Pulmonary artery endothelial cell (primary cell): ENCODE measurements at places on chromosomes 3 and 15.

DNA sequence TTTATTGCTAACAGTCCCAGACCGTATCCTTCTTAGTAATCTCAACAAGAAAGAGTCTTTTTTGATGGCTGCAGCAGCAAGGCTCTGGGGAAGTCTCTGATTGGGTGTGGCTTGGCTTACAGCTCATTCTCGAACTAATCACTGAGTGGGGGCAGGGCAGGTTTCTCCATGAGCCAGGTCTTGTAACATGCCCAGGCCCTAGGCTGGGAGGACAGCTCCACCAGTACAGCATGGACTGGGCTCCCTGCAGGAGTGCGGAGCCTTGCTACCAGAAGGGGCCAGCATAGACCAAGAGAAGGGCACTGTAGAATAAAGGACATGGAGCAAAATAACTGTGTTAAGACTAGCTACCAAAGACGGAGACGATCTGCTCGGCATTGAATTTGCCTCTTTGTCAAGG is 7.2 kb downstream of the CD276 start:
- DNase-seq: no peak

DNA sequence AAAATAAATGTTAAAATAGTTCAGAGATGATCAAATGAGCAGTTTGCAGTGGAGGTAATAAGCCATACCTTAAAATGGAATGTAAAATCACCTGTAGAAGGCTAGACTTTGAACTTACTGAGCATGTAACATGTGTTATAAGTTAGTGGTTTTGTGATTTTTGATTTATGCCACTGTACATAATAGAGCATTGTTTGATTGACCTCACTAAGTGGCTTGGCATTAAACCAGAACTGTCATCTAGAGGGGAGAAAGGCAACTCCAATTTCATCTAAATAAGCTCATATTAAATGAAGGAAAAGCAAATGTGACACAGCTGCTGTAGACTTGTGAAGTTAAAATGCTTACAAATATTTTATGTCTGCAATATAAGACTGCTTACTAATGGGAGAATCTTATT is 387.9 kb downstream of the ZIC1 start:
- DNase-seq: no peak

DNA sequence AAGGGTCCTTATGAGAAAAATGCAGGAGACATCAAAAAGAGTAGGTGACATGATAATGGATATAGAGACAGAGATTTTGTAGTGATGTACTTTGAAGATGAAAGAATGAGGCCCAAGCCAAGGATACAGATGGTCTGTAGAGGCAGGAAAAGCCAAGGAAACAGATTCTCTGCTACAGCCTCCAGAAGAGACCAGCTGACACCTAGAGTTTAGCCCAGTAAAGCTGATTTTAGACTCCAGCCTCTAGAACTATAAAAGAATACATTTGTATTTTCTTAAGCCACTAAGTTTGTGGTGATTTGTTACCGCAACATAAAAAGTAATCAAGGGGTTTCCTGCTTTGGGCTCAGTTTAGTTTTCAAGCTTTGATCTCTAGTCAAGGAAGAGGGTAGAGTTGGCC is 64.8 kb downstream of the STRIT1 start:
- DNase-seq: no peak

- no peak for DNase-seq
Observed at GRCh38 chr15:25939122-25939521, 76.0 kb upstream of the ATP10A start.

DNA sequence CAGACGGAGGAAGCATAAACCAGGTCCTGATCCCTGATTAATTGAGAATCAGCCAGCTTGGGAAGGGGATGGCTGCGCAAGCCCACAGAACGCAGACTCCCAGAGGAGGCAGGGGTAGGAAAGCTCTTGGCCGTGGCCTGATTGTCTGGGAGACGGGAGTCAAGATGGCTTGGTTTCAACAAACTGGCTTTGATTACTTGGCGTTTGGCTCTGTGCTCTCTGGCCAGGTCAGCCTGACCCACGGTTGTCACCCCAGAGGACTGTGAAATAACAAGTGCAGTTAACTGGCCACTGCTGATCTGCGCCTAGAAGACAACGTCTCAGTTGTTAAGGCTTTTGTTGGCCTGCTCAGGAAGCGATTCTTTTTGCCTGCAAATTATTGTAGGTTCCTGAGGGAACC is 387.0 kb upstream of the PROK2 start:
- DNase-seq: no peak

DNA sequence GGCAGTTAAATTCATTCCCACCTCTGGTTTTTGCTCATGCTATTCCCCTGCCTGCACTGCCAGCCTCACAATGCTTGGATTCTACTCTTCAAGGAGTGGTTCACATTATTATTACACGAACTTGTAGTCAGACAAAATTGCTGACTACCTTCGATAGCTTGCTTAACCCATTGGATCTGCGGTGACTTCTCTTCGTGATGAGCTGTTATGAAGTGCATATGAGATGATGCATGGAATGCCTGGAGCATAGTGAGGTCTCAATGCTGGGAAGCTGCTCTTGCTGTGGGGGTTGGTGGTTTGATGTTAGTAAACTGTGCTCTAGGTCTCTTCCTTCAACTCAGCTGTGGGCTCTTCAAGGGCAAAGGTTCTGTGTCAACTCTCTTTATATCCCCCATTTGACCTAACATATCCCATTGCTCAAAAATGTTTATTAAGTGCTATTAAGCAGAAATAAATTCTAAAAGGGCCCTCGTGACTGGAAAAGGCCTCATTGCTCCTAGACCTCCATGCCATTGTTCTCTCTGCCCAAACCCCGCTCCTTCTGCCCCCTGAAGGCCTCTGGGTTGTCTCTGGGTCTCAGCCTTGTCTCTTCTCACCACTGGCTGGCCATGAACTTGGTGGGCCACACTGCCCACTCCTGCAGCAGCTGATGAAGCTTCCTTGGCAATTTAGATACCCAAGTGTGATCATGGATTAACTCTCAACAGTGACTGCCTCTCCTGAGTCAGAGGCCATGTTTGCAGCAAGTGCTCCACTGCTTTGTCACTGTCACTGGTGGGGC is 4.5 kb upstream of the SLCO2A1 start:
- no peak for DNase-seq

DNA sequence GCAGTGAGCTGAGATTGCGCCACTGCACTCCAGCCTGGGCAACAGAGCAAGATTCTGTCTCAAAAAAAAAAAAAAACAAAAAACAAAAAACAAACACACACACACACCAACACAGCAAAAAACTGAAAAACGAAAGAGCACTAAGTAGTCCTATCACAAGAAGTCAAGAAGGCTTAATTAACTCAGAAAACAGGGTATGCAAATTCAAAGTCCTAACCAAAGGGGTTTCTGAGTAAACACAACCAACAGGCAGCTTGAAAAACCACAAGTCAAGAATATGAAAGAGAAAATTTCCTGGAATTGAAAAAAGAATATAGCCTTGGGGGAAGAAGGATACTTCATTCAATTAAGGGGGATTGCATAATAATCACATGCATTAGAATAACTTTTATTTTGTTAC is 37.7 kb upstream of the PARP14 start:
- DNase-seq: no peak

GRCh38 chr3:98945666-98946065 is 44.2 kb upstream of the DCBLD2 start:
- no peak for DNase-seq

GRCh38 chr3:191420771-191421170 is 40.2 kb upstream of the PYDC2 start:
- no peak for DNase-seq

- DNase-seq: no peak
Observed at GRCh38 chr15:67422296-67422695, 98.6 kb upstream of the C15orf61 start.

DNA sequence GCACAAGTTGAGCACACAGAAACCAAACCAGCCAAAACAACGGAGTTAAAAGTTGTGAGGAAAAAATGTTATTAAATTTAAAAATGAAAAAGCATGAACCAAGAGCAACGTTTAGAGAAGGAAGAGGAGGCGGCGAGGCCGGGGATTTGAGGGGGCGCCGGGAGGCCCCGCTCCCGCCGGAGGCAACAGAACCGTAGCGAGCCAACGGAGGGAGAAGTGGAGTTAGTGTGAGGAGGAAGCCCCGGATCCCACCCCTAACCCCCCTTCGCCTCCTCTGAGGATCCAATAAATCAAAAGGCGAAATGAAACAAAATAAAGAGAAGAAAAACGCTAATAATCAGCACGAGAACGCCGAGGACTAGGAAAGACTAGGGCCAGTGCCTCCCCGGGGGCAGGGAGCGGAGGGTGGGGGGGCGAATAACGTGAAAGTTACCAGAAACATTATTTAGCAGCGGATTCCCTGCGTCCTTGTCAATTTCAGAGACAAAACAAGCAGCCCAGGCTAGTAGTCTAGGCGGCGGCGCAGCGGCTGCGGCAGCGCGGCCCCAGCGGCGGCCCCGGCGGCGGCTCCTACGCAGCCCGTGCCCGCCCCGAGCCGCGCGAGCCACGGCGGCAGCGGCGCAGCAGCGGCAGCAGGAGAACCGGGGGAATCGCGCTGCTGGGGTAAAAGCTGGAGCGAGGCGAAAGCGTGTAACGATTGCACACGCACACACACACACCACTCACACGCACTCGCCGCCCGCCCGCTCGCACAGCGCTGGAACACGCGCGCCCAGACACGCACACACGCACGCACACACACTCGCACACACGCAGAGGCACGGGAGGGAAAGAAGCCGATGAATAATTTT is 1.7 kb downstream of the MEIS2 start:
- no peak for DNase-seq

GRCh38 chr15:62997441-62997840 is 45.1 kb upstream of the TPM1 start:
- DNase-seq: no peak

DNA sequence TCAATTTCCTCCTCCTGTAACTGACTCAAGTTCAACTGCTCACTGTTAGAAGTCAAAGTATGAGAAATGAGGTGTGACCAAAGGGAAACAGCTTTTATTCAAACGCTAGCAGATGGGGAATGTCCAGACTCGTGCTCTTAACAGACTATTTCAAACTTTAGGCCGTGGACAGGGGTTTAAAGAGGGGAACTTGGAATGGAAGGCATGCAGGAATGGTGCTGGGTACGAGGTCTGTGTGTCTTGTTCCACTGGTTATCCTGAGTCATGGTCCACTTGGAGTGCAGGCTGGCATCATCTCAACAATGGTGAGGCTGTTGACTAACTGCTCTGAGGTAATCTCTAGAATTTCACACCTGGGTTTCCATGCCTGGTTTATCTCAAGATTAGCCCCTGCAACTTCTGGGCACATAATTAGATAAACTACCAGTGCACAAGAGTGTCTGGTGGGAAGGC is 22.9 kb upstream of the DNAAF4 start:
- no peak for DNase-seq

- DNase-seq: no peak
Observed at GRCh38 chr3:127015282-127016042, 32.5 kb downstream of the PLXNA1 start.

- no peak for DNase-seq
Observed at GRCh38 chr3:78926523-78926922, 841.3 kb downstream of the ROBO1 start.

DNA sequence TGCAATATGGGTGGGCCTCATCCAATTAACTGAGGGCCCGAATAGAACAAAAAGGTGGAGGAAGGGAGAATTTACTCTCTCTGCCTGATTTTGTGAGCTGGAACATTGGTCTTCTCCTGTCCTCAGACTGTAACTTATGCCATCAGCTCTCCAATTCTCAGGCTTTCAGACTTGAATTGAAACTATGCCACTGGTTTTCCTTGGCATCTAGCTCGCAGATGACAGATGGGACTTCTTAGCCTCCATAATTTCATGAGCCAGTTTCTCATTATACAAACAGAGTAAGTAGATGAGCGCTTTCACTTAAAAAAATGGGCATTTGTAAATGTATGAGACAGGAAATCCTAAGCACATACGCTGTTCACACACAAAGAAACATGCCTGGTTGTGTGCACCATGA is 8.7 kb upstream of the PTX3 start:
- no peak for DNase-seq

- DNase-seq: no peak
Observed at GRCh38 chr3:184739594-184740505, 28.0 kb upstream of the MAGEF1 start.

DNA sequence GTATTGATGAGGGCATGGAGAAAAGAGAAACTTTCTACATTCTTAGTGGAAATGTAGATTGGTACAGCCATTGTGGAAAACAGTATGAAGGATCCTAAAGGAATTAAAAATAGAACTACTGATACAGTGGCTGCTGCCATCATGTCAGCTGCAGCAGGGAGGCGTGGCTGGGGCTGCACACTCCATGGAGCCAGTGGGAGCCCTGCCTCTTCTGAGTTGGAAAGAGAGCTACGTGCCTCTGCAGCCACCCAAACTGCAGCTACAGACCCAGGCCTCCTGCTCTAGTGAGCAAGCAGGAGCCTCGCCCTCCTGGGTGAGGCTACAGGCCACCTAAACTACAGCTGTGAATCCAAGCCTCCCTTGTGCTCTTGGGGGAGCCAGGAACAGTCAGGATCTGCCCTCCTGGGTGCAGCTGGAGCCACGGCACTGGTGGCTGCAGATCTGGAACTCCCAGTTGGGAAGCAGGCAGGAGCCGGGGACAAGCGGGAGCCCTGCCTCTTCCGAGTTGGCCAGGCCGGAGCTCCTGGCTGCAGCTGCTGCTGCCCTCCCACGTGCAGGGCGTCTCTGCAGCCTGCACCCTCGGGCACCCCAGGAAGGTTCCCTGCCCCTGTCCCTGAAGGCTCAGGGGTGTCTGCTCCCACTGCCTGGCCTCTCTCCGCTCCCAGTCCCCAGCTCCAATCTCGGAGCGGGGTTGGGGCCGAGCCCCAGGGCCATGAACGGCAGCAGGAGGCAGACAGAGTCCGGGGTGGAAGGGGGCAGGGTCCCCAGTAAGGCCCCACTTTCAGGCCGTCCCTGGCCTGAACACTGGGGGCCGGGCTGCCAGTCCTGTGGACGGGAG is 64.5 kb downstream of the THBS1 start:
- DNase-seq: no peak

GRCh38 chr15:51103330-51103729 is 8.6 kb upstream of the TNFAIP8L3 start:
- DNase-seq: no peak

DNA sequence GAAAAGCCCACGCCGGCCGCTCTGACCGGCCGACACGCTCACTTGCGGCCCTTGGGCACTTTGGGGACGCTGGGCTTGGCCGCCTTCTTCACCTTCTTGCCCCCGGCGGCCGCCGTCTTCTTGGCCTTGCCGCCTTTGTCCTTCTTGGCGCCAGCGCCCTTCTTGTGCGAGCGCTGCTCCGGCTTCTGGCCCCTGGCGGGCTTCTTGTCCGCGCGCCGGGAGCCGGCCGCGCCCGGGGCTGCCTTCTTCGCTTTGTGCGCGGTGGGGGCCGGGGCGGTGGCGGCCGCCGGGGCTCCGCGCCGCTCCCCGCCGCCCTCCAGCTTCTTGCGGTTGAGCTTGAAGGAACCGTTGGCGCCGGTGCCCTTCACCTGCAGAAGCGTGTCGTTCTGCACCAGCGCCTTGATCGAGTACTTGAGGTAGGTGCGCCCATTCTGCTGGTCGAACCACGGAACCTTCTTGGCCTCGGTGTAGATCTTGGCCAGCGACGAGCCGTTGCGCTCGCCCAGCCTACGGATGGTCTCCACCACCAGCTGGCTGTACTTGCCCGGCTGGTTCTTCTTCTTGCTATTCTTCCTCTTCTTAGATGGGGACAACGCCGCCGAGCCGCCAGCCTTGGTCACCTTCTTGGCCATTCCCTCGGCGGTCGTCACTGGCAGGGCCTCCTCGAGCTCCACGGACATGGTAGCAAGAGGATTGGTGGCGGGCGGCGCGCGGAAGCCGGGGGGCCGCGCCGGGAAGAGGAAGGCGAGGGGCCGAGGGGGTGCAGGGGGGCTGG is 36.7 kb downstream of the HMCES start:
- no peak for DNase-seq
